ENCODE measurements at places on chromosomes 13 and 19. TPM values are rescaled to one million over a fixed set of nuclear protein-coding genes. Genes with fewer than 3 reads are reported as not detected.

FLT1 gene
- 116 TPM for total RNA-seq

C19orf73 gene
- 8.1 TPM for total RNA-seq

ZNF846 gene
- 4.2 TPM for total RNA-seq

KLK4 gene
- total RNA-seq = 0.76 TPM

SLC25A15 gene
- total RNA-seq = 32.6 TPM

GARIN5A gene
- 13.3 TPM for total RNA-seq

PDE4C gene
- total RNA-seq = 3.6 TPM

CRX gene
- not detected for total RNA-seq

MEIOSIN gene
- total RNA-seq = 0.28 TPM

USE1 gene
- total RNA-seq = 13.7 TPM

ZNF577 gene
- total RNA-seq = 37.7 TPM

ZNF615 gene
- 11.0 TPM for total RNA-seq

KIRREL2 gene
- 9.9 TPM for total RNA-seq

FLT3 gene
- 0.66 TPM for total RNA-seq

ZNF546 gene
- 0.38 TPM for total RNA-seq

TMC4 gene
- 0.58 TPM for total RNA-seq

ERFL gene
- total RNA-seq = 0.69 TPM

SIGLECL1 gene
- not detected for total RNA-seq

PRRG2 gene
- 10.5 TPM for total RNA-seq

All from GM23338 (cell line).